ENCODE measurements at places on chromosomes 7 and 10. TPM values are rescaled to one million over a fixed set of nuclear protein-coding genes. Genes with fewer than 3 reads are reported as not detected.

DGKI gene
- 0.36 TPM for total RNA-seq

GRM3 gene
- total RNA-seq = not detected

IKZF1 gene
- 8.8 TPM for total RNA-seq

KIF5B gene
- total RNA-seq = 188 TPM

STEAP1 gene
- total RNA-seq = 24.6 TPM

UCMA gene
- total RNA-seq = not detected

MPP7 gene
- 32.7 TPM for total RNA-seq

RPEL1 gene
- total RNA-seq = not detected

MYL7 gene
- total RNA-seq = not detected

PRTFDC1 gene
- total RNA-seq = 6.9 TPM

CUBN gene
- 0.38 TPM for total RNA-seq

HMX3 gene
- total RNA-seq = 1.4 TPM

JCAD gene
- total RNA-seq = 4.9 TPM

TEX36 gene
- not detected for total RNA-seq

ZMYND11 gene
- total RNA-seq = 131 TPM

ASB10 gene
- not detected for total RNA-seq
